BJ (cell line): ENCODE measurements at places on chromosomes 7 and 10.

DNA sequence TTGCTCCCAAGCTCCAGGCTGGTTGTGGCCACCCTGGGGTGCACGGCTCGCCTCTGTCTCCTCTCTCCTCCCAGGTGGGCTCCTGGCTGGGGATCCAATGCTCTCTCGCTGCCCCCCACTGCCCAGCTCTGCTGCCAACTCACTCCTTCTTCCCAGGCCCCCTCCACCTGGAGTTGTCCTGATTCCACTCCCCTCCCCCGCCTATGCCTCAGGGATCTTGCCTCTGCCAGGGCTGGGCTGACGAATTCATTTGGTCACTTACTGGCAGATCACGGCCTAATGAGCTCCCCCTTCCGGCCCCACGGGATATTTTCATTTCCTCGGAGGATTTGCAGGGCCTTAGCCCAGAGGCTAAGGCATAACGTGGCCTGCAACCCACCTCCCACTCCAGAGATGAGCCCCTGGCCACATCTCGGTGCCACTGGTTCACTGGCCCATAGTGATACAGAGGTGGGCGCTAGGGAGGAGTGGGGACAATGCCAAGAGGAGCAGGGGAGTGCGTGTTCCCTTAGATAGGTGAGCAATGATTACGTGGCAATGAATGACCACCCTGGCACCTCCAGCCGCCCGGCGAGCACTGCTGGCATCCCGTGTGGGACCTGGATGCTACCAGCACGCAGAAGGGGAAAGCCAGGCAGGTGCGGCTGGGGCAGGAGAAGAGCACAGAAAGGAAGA lies 344.6 kb upstream of the SHH start:
- no peak for DNase-seq

DNA sequence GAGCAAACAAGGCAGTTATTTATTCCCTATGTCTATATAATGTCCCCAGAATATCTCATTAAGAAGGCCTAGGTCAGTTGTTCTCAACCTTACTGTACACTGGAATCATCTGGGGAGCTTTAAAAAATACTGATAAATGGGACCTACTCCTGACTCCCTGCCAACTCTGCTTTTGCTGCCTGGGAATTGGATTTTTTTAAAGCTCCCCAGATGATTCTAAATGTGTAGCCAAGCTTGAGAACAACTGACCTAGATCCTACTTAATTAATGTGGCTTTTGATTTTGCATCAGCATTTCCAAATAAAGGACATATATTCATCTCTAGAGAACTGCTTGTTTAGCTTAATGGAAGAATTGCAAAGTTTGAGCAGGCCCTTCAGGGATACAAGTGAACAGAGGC lies 91.7 kb upstream of the HPS1 start:
- DNase-seq: no peak

- DNase-seq: no peak
These were observed 617.9 kb upstream of the GRM3 start for GRCh38 chr7:86025807-86026206.

- no peak for DNase-seq
These were observed 29.0 kb downstream of the NEUROD6 start for GRCh38 chr7:31311552-31311951.

- no peak for DNase-seq
These were observed 311.1 kb downstream of the HPSE2 start for GRCh38 chr10:98924526-98924925.

GRCh38 chr10:110149259-110149658 lies 58.1 kb upstream of the MXI1 start:
- DNase-seq: no peak

GRCh38 chr10:87850742-87851205 lies 12.6 kb downstream of the KLLN start:
- DNase-seq: no peak

GRCh38 chr10:51838471-51838870 lies 139.1 kb upstream of the CSTF2T start:
- no peak for DNase-seq

- DNase-seq: no peak
These were observed 6.6 kb downstream of the CPA5 start for GRCh38 chr7:130350945-130351790.

- DNase-seq: no peak
These were observed 46.8 kb downstream of the PIK3AP1 start for GRCh38 chr10:96673318-96674099.

DNA sequence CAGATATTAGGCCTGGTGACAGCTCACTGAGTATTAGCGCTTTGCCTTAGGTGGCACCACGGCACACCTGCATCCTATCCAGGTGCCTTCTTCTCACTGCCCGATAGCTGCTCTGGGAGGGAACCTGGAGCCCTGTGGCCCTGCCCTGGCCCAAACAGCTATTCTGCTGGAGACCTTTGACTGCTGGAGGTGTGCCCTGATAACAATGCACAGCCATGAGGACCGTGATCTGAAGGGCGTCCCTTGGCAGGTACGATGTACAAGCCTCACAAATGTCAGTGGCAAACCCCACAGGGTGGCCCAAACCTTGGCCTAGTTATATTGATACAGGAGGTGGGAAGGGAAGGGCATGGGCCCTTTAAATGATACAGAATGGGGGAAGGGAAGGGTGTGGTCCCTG lies 259.5 kb downstream of the GRID1 start:
- no peak for DNase-seq

DNA sequence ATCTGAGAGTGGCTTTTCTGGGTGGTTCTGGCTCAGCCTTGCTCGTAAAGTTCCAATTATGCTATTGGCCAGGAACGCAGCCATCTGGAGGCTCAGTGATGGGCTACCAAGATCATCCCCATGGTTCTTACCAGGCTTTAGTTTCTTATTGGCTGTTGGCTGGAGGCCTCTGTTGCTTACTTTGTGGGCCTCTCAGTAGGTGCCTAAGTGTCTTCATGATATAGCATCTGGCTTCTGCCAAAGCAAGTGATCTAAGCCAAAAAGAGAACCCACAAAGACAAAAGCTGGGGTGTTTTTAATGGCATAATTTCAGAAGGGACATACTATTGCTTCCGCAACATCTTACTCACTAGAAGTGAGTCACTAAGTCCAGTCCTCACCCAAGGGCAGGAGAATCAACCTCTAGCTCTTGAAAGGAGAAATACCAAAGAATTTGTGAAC lies 132.0 kb upstream of the MDFIC start:
- peak; percentile 61 for DNase-seq

GRCh38 chr10:117362313-117362712 lies 12.9 kb downstream of the PDZD8 start:
- no peak for DNase-seq

DNA sequence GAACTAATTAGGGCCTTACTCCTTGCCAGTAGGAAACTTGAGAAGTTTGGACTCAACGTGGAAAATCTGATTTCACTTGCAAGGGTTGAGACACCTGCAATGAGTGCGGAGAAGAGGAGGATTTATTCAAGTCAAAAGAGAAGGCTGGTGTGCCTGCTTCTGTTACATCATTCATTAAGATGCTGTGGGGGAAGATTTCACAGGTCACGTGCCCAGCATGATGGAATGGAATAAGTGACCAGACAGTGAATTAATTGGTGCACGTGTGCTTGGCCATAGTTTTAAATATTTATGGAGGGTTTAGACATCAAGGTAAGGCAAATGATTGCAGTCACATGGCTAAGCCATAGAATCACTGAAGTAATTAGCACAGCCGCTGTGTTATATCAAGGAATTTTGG lies 155.0 kb downstream of the C7orf25 start:
- DNase-seq: no peak

GRCh38 chr7:2819161-2819953 lies 24.8 kb downstream of the GNA12 start:
- no peak for DNase-seq

DNA sequence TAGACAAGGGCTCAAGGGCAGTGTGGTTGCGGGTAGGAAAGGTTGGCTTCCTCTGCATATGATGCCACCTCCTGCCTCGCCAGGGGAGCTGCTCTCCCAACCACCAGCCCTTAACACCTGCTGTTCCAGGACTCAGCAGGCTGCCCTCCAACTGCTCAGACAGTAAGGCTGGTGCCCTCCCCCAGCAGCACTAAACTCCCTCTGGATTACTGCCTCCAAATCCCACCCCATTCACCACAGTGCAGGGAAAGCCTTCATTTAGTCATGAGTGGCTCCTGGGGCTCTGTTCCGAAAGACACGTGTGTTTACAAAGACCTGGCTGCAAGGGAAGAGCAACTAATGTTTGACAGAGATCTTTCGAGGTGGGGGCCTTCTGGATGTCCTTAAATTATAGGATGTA lies 437.2 kb upstream of the MKI67 start:
- DNase-seq: no peak

DNA sequence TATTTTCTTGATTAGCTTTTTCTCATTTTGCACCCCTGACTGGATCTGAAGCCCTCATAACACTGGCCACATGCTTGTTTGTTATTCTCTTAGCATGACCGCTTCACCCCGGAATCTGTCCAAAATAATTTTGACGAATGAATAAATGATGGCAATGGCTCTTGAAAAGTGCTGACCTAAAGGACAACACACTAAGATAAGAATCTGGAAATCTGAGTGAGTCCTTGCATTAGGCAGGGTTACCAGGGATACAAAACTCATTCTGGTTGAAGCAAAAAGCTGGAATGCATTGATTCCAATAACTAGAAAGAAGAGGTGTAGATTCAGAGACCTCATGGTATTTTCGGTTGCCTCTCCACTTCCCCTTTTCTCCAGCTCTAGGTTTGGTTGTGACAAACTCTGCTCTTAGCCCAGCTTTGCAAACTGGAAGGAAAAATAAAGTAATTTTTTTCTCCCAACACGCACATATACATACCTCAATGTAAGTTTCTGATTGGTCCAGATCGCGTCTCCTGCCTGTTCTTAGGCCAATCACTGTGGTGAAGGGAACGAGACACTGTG lies 157.4 kb downstream of the SKIDA1 start:
- DNase-seq: no peak

GRCh38 chr10:28387140-28387539 lies 84.3 kb upstream of the MPP7 start:
- DNase-seq: no peak

DNA sequence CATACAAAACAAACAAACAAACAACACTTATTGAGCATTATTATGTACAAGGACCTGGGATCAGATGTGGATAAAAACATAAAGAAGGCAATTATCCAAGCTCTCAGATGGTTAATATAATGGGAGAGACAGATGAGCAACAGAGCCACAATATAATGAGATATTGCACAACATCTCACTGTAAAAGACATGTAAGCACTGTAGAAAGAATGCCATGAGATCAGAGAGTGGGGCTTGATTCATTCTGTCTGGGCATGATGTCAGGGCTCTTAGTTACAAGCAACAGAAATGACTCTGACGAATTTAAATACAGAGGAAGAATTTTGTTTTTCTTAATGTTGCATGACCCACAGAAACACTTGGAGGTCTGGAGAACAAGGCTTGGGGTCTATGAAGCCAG lies 164.7 kb upstream of the PLXDC2 start:
- DNase-seq: peak; percentile 88

DNA sequence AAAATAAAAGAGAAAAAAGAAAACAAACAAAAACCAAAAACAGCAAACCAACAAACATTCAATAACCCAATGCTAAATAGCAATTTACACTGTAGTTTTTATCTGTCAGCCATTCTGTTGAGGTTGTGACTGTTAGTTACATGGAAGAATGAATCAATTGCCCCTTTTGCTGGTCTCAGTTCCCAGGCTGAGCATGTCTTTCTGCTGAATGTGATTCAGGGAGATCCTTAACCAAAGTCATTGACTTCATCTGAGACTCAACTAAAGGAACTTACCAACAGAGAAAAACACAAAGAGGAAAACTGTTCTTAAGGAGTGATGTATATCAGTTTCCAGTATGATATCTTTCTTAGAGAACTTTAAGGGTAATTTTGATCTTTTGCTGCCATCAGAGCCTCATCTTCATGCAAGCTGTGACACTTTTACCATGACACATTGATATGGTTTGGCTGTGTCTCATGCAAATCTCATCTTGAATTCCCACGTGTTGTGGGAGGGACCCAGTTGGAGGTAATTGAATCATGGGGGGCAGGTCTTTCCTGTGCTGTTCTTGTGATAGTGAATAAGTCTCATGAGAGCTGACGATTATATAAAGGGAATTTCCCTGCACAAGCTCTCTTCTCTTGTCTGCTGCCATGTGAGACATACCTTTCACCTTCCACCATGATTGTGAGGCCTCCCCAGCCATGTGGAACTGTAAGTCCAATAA lies 469.8 kb downstream of the KIF20B start:
- DNase-seq: no peak

DNA sequence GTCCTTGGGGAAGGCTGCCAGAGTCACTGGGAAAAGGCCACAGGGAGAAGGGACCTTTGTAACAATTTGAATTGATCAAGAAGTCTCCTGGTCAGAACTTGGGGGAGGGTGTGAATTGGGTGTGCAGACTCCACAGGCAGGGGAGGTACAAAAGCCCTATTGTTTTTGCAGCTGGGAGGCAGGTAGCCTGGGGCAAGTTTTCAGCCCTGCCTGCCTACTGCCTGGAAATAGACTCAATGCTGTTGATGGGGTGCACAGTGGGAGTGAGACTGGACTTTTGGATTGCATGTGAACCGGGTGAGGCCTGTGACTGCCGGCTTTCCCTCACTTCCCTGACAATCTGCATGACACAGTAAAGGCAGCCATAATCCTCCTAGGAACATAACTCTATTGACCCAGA lies 947.0 kb downstream of the REEP3 start:
- DNase-seq: no peak

- DNase-seq: no peak
These were observed 134.8 kb upstream of the NAMPT start for GRCh38 chr7:106419455-106420182.

DNA sequence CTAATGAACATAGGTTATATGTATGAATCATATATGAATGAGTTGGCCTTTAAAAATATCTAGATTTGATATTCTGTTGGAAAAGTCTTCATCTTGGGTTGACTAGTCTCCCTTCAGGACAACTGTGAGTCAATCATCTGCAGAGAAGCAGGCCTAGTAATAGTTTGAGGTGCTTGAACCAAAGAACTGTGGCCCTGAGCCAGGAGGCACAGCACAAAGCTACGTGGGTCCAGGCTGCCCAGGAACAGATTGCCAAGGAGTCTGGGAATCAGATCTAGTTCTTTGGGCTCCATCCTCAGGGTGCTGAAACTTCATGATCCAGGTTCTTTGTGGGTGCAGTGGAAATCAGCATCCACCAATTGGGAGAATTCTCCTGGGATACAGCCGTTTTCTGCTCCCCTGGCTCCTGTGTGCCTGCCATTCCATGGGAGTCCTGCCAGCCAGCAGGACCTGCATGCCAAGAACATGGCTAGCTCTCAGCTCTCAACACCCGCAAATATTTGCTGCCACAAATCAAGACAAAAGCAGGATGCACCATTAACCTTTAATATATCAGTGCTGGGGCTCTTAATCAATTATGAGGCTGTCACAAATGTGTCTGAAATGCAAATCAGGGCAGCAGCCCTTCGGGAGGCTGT lies 709.0 kb downstream of the GRID1 start:
- DNase-seq: no peak

GRCh38 chr10:61944410-61945147 lies 43.1 kb downstream of the ARID5B start:
- no peak for DNase-seq
